ENCODE measurements at places on chromosomes 6 and 20. TPM values are rescaled to one million over a fixed set of nuclear protein-coding genes. Genes with fewer than 3 reads are reported as not detected.

DNA sequence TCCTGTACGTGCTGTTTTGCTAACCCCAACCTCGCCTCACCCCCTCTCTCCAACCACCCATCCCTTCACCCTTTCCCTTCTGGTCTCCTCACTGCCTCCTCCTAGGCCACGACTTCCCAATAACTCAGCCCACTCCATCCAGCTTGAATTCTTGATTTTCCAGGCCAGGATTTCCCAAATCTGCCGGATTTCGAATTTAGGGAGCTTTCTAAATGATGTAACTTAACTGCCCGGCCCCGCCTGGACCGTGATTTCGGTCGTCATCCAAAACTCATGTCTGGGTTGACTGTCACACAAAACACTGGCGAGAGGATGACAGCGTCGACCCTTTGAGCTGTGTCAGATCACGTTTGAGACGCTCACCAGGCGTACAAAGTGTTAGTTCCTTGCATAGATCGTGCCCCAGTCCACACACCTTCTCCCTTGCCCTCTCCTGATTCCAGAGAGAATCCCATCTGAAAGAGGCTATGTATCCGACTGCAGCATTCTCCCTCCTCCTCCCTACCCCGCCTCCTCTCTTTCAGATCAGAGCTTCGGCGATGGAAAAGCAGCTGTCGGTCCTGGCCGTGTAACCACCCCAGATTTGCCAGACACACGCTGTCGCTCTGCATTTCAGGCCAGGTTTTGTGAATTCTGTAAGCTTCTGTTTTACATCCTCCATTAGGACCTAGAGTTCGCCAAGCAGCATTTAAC, 168.2 kb downstream of the GPX5 start:
- no peak for DNase-seq

DNA sequence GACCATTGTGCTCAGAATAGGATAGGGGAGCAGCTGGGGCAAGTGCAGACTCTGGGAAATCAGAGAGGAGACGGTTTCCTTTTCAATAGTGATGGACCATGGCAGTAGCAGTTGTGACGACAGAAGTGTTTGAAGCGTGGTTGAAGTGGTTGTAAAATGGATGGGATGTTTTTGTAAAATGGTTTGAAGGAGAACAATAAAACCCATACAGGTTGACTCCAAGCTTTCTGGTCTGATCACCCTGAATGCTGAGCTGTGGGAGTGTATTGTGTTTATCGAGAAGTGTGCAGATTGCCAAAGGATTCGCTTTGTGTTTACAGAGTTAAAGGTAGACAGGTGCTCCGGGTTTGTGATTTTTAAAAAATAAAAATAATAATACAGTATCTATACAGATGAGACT, 255.2 kb upstream of the SULF2 start:
- DNase-seq, result no peak

DNA sequence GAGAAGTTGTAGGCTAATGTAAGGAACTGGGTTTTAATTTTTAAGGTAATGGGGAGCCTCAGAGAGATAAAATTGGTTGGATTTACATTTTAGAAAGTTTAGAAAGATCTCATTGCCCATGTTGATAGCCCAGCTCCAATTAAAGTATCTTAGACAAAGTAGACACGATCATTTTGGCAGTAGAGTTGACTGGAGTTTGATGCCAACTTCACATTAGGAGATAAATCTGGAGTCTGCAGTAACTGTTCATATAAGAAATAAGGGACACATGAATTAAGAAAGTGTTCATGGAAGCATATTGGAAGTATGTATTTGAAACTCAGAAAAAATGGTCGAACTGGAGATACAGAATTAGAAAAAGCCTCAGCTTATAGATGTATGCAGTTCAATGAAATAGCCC, 12.6 kb upstream of the E2F3 start:
- DNase-seq, result no peak

GRCh38 chr20:60877071-60877857, 374.8 kb upstream of the CDH4 start:
- DNase-seq, result no peak

GRCh38 chr6:6600875-6601274, 12.4 kb downstream of the LY86 start:
- DNase-seq, result no peak

Gene NKAIN2
- not detected for polyA plus RNA-seq

Gene FAM110A
- polyA plus RNA-seq, result 3.8 TPM

Gene CYP21A2
- 0.03 TPM for polyA plus RNA-seq

DNA sequence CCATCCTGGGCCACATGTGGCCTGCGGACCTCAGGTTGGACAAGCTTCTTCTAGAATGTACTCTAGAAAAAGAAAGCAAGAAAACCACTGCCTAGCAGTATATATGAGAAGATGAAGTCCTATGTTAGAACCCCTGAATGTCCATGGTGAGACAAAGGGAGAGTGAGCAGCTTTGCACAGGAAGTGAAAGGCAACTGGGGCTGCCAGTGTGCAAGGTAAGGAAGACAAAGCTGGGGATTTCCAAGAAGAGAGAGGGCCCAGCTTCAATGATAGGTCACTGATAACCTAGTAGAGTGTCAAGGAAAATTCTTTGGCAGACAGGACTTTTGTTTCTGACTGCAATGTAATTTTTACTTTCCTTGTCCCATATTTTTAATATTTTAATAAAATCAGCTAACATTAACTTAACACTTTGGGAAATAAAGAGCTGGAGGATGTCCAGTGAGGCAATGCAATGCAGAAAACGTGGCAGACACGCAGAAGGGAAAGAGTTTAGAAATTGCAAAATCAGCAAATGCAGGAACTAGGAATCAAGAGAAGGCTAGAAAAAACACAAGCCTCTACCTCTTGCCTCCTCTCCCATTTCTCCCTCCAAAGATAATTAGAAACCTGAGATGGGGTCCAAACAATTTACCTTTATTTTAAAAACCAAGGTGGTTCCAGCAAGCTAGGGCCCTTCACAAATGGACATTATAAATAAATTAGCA, 47.4 kb downstream of the CYP39A1 start:
- DNase-seq, result no peak

Gene FAM50B
- 13.8 TPM for polyA plus RNA-seq

Gene MCCD1
- not detected for polyA plus RNA-seq

GRCh38 chr6:149474108-149474935, 10.5 kb downstream of the ZC3H12D start:
- no peak for DNase-seq

DNA sequence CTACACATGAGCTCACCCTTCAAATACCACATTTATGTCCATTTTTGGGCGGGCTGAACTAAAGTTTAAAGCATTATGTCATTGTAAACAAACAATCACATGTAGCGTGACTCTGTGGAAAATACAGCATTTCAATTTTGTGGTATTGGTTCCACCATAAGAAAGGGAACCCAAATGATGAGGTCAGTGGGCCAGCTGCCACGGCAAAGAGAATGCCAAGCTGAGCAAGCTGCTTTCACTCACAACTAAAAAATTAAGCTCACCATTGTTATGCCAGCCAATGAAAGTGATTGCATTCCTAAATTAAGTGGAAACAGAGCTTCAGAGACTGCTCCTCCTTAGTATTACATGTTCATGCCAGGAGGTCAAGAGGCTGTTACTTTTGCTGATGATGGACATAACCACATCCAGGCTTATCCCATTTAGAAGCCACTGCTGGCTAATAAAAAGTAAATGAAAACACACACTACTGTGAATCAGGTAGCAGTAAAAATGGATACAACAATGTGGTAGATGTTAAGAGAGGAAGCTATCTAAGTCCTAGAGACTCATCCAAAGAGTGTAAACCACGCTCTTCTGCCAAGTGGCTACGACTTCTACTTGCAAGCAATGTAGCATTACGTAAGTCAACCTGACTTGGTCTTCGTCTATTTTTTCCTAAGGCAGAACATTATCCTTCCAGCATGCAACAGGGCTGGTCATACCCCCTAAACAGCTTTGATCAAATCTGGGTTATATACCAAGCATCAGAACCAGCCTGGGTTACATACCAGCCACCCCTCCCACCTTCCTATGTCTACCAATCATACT, 164.8 kb downstream of the BACH2 start:
- DNase-seq, result no peak

- no peak for DNase-seq
These were observed 238.1 kb upstream of the ARID1B start for GRCh38 chr6:156538875-156539660.

GRCh38 chr20:62949962-62950361, 2.5 kb upstream of the SLC17A9 start:
- no peak for DNase-seq

Gene EDN1
- 1.3 TPM for polyA plus RNA-seq

DNA sequence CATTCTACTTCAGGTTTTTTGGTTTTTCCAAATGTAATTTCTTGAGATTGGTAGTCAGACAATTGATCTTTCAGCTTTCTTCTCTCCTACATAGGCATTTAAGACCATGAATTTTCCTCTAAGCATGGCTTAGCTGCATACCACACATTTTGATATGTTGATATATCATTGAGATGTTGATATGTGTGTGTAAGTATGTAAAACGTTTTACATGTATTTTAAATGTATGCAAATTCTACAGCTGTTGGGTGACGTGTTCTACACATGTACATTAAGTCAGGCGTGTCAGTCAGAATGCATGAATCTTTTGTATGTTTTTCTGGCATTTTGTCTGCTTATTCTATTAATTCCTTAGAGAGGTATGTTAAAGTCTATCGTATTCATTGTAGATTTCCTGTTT, 228.2 kb downstream of the CDH26 start:
- no peak for DNase-seq

Gene CST4
- not detected for polyA plus RNA-seq

- DNase-seq, result no peak
These were observed 79.8 kb upstream of the KCNK16 start for GRCh38 chr6:39402239-39402751.

Gene NRSN1
- polyA plus RNA-seq, result 0.02 TPM

GRCh38 chr20:58890518-58891085, 38.1 kb downstream of the GNAS start:
- DNase-seq, result peak; percentile 96

DNA sequence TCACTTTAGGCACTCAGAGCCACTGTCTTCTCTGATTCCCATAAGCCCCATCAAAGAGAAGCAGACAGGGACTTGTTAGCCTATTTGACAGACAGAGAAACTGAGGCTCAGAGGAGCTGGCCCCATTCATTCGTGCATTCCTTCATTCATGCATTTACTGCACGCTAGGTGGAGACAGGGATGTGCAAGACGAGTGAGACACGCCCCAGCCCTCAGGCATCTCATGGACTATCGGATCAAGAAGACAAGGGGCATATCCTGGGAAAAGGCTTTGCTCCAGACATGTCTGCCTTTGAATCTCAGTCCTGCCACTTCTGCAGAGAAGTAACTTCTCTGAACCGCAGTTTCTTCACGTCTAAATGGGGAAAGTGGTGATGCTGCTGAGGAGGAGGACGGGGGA, 54.1 kb downstream of the BPIFB1 start:
- DNase-seq, result no peak

- no peak for DNase-seq
These were observed 96.6 kb upstream of the MAN1A1 start for GRCh38 chr6:119446115-119446554.

- no peak for DNase-seq
These were observed 109.4 kb downstream of the SYNDIG1 start for GRCh38 chr20:24578567-24579415.

DNA sequence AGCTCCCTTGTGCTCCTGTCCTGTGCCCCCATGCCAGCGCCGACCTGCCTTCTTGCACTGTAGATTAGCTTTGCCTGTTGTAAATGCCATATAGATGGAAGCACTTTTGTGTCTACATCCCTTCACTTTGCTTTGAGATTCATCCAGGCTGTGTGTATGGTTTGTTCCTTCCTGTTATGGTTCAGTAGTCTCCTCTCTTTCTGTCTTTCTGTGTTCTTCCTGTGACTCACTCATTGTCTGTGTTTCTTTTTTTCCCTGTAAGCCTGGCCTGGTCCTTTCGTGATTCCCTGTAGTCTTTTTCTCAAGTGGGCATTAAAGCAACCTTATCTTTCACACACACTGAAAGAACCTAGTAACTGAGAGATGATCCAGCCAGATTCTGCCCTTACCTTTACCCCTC, 66.6 kb downstream of the JARID2 start:
- DNase-seq, result no peak

GRCh38 chr20:51667002-51667408, 101.2 kb downstream of the ATP9A start:
- no peak for DNase-seq

DNA sequence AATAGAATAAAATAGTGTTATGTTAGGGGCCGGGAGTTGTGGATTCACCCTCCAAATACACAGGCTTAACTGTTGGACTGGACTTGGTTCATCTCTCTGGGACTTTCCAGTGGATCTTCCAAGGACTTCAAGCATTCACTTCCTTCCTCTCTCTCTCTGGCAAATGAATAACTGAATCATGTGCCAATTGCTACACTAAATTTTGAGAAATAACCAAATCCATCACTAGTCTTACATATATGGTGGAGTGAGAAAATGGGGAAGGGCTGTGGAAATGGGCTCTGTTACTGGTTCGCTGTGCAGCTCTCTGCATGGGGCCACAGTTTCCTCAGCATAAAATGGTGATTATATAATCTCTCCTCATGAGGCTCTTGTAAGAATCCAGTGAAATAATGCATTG, 6.8 kb upstream of the KIAA1755 start:
- DNase-seq, result no peak

Gene EFCAB8
- not detected for polyA plus RNA-seq

Gene PRDM1
- polyA plus RNA-seq, result 4.0 TPM

DNA sequence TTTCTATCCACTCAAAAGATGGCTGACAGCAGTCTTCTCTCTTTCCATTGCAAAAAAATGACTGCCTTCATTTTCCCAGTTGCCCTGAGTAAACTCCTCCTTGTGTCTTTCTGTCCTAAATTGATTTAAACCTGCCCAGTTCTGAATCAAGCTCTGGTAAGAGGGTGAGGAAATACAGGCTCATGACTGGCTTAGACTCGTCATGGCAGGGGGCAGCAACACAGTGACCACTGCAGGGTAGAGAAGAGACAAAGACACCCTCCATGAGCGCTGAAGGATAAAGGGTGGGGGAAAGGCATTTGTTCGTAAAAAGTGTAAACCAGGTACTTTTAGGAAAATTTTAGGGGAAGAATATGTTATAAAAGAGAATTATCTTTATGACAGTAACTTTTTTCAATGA, 738.2 kb upstream of the FLRT3 start:
- no peak for DNase-seq

GRCh38 chr20:8951164-8951563, 117.7 kb upstream of the PLCB4 start:
- no peak for DNase-seq

Data from SK-N-SH (cell line).